HepG2 (cell line): ENCODE measurements at places on chromosomes 5 and 9.

GRCh38 chr9:132597073-132597775, 14.8 kb downstream of the BARHL1 start:
- H3K27ac ChIP-seq = no peak overlapping the region
- no peak overlapping the region for H3K4me3 ChIP-seq
- H3K4me1 ChIP-seq = no peaks in the 10 kb centered on the region
- H3K36me3 ChIP-seq = peaks cover 6% of the 10 kb centered on the region

GRCh38 chr5:176608937-176609723, 826 bp downstream of the GPRIN1 start:
- H3K27ac ChIP-seq = no peak overlapping the region
- H3K36me3 ChIP-seq = no peaks in the 10 kb centered on the region
- H3K27me3 ChIP-seq = no peaks in the 10 kb centered on the region
- H3K4me1 ChIP-seq = peaks cover 14% of the 10 kb centered on the region
- DNase-seq = no peak
- peak overlapping the region; percentile 59 for H3K4me3 ChIP-seq

DNA sequence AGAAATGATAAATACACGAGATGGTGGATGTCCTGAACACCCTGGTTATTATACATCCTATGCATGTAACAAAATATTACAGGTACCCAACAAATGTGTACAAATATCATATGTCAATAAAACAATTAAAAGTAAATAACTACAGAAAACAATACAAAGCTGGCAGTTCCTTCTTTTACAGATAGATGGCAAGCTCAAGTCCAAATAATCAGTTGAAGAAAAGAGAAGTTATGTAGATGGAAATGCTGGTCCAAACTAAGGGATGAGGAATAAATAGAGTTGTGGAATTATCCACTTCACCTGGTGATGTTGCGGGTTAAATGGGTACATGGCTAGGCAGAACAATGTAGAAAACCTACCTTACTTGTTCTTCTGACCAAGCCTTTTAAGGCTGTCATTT, 79.4 kb downstream of the PALM2AKAP2 start:
- H3K27me3 ChIP-seq = no peaks in the 10 kb centered on the region
- no peak for DNase-seq
- no peak overlapping the region for H3K4me3 ChIP-seq
- H3K27ac ChIP-seq = no peak overlapping the region

- H3K4me3 ChIP-seq = no peak overlapping the region
- no peaks in the 10 kb centered on the region for H3K4me1 ChIP-seq
- H3K27me3 ChIP-seq = no peaks in the 10 kb centered on the region; the same call in 1 of the 2 replicates
- no peak overlapping the region for H3K27ac ChIP-seq
Measured at GRCh38 chr5:6822068-6822467, 108.8 kb downstream of the TENT4A start.
